NCI-H1417 treated with DMSO at 0.1 percent for 48 hours (cell line): ENCODE measurements at places on chromosomes 4 and X.

- no peak for DNase-seq
These were observed 545.7 kb upstream of the PABPC4L start for GRCh38 chr4:134747108-134747805.

DNA sequence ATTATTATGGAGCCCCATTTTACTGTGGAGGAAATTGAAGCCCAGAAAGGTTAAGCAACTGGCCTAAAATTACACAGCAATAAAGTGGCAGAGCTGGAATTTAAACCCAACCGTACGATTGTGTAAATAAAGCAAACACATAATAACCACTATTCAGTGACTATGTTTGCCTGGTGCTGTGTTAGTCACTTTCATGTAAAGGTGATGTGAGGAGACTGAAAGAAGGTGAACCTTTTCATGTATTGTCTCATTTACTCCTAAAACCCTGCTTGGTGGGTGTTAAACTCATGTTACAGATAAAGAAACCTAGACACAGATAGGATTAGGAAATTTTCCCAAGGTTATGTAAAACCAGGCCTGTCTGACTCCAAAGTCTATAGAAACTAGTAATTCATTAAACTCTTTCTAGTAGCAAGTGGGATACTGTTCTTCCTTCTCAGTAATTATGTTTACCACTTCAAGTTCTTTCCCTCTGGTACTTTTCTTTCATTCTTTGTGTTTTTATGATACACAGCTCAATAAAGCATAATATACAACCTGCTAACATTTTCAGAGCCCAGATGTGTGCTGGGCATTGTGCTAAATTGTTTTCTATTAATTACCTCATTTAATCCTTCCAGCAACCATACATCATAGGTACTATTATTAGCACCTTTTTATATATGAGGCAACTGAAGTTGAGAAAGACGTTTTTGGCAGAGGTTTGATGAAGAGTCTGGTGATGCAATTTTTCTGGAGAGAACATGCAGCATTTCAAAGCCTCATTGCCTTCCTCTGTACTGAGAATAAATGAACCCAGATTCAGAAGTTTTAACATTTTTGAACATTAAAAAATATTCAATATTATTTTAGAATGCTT, 202.7 kb downstream of the SPRY1 start:
- no peak for DNase-seq

DNA sequence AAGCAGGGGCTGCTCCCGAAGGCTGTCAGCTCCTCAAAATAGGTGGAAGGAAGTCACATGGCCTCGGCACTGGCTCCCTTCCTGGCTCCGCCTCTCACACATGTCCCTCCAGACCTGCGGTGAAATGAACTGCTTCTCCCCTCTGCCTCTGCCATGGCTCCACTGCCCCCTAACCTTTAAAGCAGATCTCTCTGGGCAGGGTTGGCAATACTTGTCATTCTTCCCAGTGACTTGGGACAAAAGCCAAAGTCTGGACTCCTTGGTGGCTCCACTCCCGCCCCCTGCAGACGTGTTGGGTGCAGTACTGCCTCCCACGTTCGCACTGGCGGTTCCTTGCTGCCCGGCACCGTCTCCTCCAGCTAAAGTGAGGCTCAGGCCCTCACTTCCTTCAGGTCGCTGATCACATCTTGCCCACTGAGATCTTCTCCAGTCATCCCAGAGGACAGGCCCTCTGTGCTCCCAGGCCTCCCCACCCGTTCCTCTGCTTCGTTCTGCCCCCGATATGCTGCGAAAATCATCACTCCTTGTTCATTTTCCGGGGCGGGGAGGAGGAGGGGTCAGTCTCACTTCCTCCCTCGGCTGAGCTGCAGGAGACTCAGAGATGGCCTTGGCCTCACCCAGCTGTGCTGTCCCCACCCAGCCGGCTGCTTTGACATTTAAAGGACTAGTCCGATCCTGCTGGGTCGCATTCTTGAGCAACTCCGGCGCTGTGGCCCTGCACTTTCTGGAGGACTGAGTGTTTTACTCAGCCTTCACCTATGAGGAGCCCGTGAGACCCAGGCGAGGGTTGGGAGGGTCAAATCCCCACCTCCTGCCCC, 97.4 kb downstream of the PHKA2 start:
- DNase-seq: peak; percentile 10

- no peak for DNase-seq
These were observed 190.7 kb downstream of the ZNF674 start for GRCh38 chrX:46354481-46354880.

- DNase-seq: no peak
These were observed 1.1 kb downstream of the TMEM131L start for GRCh38 chr4:153466949-153467896.

GRCh38 chrX:38082309-38082708, 76.0 kb downstream of the SYTL5 start:
- DNase-seq: no peak

- no peak for DNase-seq
These were observed 287.3 kb upstream of the CLNK start for GRCh38 chr4:10971800-10972401.

DNA sequence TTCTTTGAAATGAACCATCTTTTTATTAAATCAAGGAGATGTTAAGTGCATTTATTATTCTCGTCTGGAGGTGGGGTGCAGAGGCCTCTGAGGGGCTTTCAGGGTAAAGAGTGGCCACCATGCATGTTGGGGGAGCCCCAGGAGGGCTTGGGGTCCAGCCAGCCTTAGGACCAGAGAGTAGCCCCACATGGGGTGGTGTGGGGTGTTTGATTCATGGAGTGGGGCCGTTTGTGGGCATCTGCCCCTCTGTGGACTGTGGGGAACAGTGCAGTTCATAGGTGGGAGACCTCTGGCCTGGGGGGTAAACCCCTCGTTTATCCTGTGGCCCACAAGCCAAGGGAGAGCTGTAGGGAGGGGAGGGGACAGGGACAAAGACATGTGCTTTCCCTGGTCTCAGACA, 26.9 kb downstream of the HTRA3 start:
- no peak for DNase-seq

DNA sequence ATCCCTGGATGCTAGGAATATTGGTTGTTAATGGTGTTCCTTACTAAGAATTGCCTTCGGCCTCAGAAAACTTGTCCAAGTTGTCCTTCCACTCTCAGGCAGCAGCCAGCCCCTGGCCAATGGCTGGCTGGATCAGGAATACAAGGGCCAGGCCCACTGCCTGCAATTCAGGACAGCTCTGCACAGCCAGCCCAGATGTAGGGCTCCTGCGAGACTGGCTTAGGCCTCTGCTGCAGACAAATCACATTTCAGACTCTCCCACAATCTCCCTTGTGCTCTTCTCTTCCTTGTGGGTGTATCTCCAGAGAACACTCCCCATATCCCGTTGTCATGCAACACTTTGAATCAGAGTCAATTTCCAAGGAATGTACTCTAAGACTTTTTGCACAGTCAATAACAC, 747.6 kb upstream of the FTHL17 start:
- DNase-seq: no peak

DNA sequence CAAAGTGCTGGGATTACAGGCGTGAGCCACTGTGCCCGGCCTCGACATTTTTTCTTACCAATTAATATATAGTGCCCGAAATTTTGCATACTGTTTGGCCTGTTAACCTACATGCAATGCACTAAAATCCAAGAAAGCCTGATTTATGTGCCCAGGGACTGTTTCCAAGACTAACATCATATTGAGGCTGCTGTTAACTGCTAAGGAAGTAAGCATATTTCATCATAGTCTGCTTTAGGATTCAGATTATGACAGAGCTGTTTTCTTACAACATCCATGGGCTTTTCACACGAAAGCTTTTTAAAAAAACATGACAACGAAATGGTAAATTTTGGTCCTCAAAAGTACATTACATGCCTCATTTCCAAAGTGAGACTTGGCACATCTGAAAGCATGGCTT, 84.4 kb downstream of the STOX2 start:
- DNase-seq: no peak

DNA sequence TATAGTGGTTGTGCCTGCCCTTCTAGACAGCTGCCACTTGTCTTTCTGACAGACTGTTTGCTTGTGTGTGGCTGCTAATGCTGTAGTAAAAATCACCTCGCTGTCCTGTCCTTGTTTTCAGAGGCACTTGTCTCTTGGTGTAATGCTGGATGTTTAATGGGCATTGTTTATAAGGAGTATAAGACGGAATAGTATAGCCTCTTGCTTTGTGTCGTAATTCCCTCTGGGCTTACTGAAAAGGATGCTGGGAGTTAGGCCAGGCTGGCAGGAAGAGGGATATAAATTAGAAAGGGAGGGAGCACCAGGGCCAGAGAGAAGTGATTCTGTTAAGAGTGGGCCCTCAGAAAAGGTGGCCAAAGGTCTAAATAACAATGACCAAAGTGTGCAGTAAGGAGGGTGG, 29.0 kb downstream of the NHS start:
- DNase-seq: no peak

DNA sequence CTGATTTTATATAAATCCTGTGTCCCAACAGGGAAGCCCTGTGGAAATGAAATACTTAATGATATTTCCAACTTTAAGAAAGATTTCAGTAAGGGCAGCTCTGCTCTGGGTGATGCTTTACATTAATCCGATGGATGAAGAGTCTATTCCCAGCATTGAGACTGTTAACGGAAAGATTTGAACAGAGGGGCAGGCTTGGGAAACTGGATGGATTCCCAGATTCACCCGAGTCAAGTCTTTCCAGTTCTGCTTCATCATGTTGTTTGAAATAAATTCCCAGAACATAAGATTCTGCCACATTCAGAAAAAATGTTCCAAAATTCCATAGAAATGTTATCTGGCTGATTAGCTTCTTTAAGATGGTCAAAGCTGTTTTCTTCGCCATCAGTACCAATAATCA, 246.0 kb downstream of the FBXW7 start:
- no peak for DNase-seq

GRCh38 chr4:37584071-37584470, 102.1 kb downstream of the RELL1 start:
- DNase-seq: no peak

DNA sequence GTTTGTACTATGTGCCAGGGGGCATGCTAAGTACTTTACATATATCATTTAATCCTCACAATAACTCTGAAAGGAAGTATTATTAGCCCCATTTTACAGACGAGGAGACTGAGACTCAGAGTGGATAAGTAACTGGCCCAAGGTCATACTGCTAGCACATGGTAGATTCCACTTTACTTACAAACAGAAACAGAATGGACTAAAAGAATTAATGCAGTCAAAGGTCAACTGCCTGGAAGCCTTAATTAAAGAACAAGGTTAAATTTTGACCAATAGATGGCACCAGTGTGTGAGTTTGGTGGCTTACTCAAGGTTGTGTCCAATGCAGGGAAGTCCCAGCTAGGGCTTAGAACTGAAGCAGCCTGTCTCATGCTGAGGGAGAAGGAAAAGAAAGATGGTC, 4.7 kb downstream of the RIPPLY1 start:
- no peak for DNase-seq

- no peak for DNase-seq
These were observed 61.7 kb upstream of the CT45A1 start for GRCh38 chrX:135651647-135652295.

DNA sequence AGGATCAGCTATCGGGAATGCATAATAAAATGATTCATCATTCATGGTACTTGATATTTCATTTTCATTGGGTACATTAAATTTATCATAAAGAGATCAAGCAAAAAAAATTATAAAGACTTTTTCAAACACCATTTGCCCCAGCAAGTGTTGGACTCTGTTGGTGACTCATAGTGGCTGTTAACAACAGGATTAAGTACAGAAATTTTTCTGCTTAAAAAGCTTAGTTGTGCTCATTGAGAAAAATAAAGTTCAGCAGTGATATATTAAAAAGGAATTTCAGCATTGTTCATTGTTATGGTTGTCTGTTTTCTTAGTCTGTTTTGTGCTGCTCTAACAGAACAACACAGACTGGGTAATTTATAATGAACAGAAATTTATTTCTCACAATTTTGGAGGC, 86.2 kb upstream of the PCDH10 start:
- DNase-seq: no peak

DNA sequence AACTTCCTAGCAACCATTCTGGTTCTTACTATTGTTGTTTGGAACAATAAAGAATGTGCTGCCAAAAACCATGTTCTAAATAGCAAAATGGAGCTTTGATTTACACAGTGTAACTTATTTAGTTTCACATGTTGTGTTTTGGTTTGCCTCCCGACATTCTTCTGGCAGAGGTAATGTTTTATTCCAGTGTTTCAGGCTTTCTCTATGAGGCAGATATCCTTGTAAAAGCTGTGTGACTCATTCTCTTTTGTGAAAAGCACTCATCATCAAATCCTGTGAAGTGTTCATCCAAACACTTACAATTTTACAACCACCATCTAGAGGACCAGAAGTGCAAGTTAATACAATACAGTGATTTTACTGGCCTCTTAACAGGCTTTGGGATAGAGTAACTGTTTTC, 219.0 kb upstream of the GIMD1 start:
- no peak for DNase-seq

DNA sequence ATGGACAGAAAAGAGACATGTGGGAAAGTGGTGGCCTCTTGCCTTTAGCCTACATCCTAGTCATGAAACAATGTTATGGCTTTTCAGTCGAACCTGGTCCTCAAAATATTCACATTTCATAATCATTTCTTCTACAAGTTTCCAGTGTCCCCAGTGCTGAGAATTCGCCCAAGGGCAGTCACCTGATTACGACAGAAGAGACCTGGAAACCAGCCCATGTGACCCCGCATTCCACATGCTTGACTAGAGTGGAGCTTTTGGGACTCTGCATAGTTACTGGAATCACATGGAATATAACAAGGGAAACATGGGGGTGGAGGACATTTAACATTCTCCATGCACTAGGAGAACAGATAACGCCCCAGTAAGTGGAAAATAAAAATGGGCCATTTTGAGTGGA, 100.1 kb downstream of the PPARGC1A start:
- no peak for DNase-seq

- DNase-seq: no peak
These were observed 424 bp upstream of the ZNF330 start for GRCh38 chr4:141220271-141220670.

GRCh38 chrX:137916090-137916746, 350.3 kb downstream of the ZIC3 start:
- DNase-seq: no peak

DNA sequence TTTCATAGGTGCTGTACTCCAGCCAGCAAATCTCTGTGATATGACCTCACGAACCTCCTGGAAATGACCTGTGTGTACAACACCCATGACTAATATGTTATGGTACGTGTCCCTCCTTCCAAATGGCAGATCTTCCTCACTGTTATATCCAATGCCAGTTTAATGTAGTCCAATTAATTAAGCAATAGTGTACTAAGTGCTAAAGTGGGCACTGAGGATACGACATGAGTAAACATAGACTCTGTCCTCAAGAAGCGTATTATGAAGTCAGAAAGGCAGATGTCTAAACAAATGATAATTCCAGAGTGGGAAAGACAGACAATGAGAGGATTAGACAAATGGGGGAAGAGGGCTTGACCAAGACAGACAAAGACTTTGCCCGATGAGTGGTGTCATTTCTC, 33.9 kb downstream of the GPRIN3 start:
- no peak for DNase-seq

- no peak for DNase-seq
These were observed 84.5 kb upstream of the UXT start for GRCh38 chrX:47743504-47743903.
